ENCODE measurements at places on chromosomes 12 and 14. TPM values are rescaled to one million over a fixed set of nuclear protein-coding genes. Genes with fewer than 3 reads are reported as not detected.

HOXC5 gene
- not detected for total RNA-seq

MAPK1IP1L gene
- 67.2 TPM for total RNA-seq

GPR137C gene
- 0.20 TPM for total RNA-seq

RABGGTA gene
- total RNA-seq, result 62.5 TPM

BBS10 gene
- total RNA-seq, result 11.5 TPM

COX8C gene
- total RNA-seq, result not detected

TAS2R42 gene
- total RNA-seq, result not detected

GALNT16 gene
- not detected for total RNA-seq

ADAMTS20 gene
- total RNA-seq, result not detected

CRIP1 gene
- total RNA-seq, result 290 TPM

ASCL4 gene
- total RNA-seq, result not detected

PIGH gene
- 28.0 TPM for total RNA-seq

AHSA1 gene
- total RNA-seq, result 88.5 TPM

TMEM30B gene
- 2.9 TPM for total RNA-seq

OVCH1 gene
- total RNA-seq, result not detected

TEX52 gene
- not detected for total RNA-seq

CCND2 gene
- 150 TPM for total RNA-seq

KRT8 gene
- total RNA-seq, result 0.29 TPM

GUCY2C gene
- total RNA-seq, result not detected

VDR gene
- 1.6 TPM for total RNA-seq

CPNE6 gene
- not detected for total RNA-seq

GARIN6 gene
- total RNA-seq, result not detected

RDH12 gene
- not detected for total RNA-seq

CELA1 gene
- 0.36 TPM for total RNA-seq

ASB2 gene
- 27.3 TPM for total RNA-seq

TSHR gene
- 0.84 TPM for total RNA-seq

L2HGDH gene
- total RNA-seq, result 5.5 TPM

RFX4 gene
- not detected for total RNA-seq

TAS2R10 gene
- 0.76 TPM for total RNA-seq

ST8SIA1 gene
- 52.2 TPM for total RNA-seq

ART4 gene
- not detected for total RNA-seq
